AG04450 (cell line): ENCODE measurements at places on chromosomes 3 and 15.

- no peak for DNase-seq
Measured at GRCh38 chr3:58036293-58037032, 28.2 kb downstream of the FLNB start.

DNA sequence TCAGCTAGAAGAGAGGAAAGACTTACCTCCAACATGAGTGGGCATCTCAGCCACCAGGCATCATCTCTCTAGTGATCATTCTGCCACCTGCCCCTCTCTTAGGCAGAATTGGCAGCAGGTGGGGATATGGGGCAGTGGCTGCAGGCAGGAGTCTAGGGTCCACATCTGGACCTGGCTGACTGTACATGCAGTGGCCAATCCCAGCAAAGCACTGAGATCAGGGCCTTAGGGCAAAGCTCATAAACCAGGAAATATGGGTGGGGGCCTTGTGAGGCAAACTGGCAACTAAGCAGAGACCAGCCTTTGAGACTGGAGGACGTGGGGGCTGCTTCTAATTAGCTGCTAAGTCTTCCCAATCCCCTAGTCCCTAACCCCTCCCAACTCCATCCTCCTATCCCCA, 12.9 kb downstream of the POMGNT2 start:
- DNase-seq: no peak

DNA sequence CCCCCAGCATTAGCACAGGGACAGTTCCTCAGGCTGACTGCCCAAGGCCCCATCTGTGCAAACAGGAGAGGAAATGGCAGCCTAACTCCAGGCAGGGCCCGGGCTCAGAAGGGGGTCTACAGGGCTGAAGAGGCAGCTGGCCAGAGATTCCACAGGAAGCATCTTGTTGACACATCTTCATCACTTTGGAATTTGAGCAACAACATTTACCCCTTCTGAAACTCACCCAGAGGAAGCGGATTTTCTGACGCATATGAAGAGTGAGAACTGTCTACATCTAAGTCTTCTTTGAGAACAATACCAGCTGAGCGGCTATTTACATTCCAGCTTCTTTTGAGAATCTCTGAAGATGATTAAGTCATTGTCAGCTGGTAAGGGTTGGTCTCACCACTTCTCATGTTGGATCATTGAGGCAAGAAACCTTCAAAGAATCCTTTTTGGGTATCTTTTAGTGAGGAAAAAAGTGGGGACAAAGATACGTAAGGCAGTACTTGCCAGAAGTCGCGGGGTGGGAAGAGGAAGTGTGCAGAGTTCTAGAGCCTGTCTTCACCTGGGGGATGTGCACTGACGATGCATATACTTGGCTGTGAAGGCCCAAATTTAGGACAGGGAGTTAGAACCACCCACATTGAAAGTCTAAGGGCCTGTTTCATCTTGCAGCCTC, 25.4 kb upstream of the SRP14 start:
- no peak for DNase-seq

GRCh38 chr3:194054540-194054939, 81.4 kb upstream of the HES1 start:
- no peak for DNase-seq

DNA sequence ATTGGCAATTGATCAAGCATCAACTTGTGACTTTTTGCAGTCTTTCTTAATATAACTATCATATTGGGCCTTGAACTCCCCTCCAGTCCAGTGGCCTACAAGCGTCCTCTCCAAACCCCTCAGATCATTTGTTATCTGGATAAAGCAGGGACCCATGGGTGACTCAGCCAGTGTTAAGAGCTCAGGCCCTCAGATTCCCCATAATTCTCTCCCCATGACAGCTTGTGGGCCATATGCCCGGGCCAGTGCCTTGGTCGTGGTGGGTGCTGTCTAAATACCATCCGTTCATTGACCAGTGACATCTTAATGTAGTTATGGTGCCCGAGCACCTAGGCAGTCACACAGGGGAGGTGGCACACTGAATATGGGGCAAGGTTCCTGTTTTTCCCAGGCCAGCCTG, 18.1 kb downstream of the MCF2L2 start:
- DNase-seq: no peak

GRCh38 chr3:13455644-13456043, 24.5 kb upstream of the HDAC11 start:
- no peak for DNase-seq

DNA sequence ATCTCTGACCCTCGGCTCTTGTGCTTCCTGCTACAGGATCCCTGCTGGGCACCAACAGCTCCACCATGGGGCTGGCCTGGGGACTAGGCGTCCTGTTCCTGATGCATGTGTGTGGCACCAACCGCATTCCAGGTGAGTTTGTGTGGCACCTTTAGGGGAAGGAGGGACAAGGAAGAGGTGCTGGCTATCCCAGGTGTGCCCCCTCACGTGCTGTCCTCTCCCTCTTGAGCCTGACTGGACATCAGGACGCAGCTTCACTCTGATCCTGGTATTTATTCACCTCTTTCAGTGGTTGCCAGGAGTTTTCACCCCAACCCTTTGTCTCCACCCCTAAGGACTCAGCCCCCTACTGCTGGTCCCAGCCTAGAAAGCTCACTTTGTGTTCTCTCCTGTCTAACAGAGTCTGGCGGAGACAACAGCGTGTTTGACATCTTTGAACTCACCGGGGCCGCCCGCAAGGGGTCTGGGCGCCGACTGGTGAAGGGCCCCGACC, 960 bp downstream of the THBS1 start:
- DNase-seq: no peak

DNA sequence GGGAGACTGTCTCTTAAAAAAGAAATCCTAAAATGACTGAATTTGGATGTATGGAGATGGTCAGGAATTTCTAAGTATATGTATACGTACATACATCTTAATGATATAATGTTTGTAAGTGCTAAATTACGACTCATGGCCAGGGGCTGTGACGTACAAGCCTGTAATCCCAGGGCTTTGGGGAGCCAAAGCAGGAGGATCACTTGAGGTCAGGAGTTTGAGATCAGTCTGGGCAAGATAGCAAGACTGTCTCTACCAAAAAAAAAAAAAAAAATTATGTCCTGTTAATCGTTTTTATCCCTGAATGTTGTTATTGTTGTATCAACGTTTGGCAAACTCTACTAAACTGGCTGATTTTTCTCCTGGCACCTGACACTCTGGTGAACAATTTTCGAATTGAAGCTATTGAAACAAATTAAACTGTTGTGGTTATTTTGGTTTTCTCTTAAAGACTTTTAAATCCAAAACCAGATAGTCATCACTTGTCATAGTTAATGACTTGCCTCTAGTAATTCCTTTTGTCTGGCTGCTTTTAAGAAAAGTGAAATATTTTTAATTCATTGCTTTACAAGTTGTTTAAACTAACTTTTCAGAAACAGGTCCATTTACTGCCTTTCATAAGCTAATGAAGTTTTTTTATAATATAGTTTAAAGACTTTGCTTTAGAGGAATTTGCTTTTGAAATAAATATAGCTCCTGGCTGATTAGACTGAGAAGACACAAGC, 7.0 kb downstream of the MORF4L1 start:
- no peak for DNase-seq

- no peak for DNase-seq
Measured at GRCh38 chr3:175704366-175705055, 845.4 kb downstream of the NAALADL2 start.

DNA sequence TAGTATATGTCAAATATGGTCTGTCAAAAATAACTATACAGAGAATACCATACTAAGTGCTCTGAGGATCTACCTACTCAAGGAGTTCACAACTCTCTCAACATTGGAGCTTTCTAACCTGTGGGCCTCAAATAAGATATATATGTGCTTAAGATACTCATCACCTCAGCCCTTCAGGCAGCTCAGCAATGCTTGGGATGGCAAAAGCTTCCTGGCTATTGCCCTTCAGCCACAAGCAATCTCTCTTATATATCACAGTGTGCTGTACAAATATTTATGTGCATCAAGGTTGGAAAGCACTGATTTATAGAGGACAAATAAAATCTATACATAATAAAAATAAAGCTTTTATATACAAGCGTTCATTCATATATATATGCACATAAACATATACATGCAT, 40.3 kb downstream of the ICE2 start:
- no peak for DNase-seq

GRCh38 chr3:71451060-71451459, 132.5 kb downstream of the FOXP1 start:
- no peak for DNase-seq

- no peak for DNase-seq
Measured at GRCh38 chr3:112315791-112316190, 17.2 kb upstream of the CD200 start.

GRCh38 chr3:135756106-135756668, 209.3 kb upstream of the PPP2R3A start:
- DNase-seq: no peak
